Caco-2 (cell line): ENCODE measurements at places on chromosomes 16 and 17. TPM values are rescaled to one million over a fixed set of nuclear protein-coding genes. Genes with fewer than 3 reads are reported as not detected.

- no peak for DNase-seq
Observed at GRCh38 chr17:79221597-79221996, 147.0 kb downstream of the ENGASE start.

Gene MAF
- 3.6 and 4.2 TPM in 2 replicates for total RNA-seq

GRCh38 chr17:77127735-77128361, 12.9 kb upstream of the SEC14L1 start:
- no peak for DNase-seq

Gene TBC1D26
- total RNA-seq: not detected in 2 replicates

DNA sequence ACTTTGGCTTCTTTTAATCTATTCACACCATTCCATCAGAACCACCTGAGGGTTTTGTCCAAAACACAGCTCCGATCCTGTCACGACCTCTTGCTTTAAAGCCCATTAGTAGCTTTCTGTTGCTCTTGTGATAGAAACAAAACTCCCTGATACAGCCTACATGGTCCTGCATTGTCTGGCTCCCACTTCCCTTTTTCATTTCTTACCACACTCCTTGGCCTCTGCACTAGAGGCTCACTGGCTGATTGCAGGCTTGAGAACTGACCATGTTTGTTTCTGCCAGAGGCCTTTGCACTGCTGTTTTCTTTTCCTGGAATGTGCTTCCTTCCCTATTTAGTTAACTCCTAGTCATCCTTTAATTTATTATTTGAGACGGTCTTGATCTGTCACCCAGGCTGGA, 23.7 kb downstream of the IST1 start:
- DNase-seq: no peak

DNA sequence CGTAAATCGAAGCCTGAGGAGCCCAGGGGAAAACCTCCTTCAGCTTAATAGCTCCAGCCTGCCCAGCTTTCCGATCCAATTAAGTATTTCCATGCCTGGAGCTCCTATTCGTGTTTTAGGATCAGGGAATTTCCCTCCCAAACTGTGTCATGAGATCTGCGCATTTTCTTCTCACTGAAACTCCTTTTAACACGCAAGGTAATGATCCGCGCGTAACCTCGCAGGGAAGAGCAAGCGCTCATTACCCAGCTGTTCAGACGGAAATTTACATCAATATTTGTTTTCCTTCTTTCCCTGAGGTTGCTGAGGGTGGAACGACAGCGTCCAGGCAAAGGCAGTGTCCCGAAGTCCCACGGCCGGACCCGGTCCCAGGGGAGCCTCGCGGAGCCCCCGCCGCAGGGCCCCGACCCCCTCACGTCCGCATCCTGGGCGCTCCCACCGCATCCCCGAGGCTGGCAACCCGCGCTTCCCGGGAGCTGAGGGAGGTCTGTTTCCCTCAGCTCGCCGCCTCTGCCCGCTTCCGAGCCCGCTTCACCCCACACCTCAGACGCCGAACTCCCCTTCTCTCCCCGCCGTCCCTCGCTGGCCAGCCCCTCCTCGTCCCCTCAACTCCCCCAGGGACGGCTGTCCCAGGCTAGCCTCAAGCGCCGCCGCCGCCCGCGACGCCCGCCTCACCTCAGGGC, 415 bp downstream of the ABCA5 start:
- DNase-seq: no peak

Gene KRT24
- total RNA-seq: 0.16 TPM in 1 of 2 replicates, not detected in the other

- DNase-seq: peak; percentile 77
Observed at GRCh38 chr17:57424777-57425188, 168.5 kb downstream of the MSI2 start.

DNA sequence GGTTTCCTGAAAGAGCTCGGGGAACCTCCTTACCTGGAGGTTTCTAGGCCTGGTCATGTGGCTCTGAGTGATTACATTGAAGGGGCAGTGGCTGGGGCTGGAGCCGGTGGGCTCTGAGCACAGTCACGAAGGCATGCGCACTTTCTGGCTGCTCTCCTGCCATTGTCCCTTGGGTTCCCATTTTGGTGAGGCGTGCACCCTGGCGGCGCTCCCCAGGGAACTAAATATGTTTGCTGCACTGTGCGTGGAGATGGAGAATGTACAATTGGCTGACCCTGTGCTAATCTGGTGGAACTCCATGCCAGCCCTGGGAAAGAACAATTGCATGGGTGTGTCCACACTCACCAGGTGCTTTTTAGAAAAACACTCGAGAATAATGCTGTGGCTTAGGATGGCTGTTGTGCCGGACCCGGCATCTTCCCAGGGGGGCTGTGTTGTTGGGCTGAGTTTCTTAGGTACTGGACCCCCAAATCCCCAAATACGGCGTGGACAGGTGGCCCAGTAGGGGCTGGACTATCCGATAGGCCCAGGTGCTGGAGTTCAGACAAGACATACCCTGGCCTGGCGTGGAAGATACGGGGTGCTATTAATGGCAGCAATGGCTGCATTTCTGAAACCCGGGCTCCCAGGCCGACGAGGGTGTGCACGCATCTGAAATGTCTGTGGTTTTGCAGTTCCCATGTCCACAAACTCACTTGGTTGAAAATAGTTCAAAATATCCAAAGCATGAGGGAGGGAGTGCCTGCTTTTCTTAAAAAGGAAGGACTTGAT, 230.5 kb downstream of the SEC14L1 start:
- DNase-seq: no peak

DNA sequence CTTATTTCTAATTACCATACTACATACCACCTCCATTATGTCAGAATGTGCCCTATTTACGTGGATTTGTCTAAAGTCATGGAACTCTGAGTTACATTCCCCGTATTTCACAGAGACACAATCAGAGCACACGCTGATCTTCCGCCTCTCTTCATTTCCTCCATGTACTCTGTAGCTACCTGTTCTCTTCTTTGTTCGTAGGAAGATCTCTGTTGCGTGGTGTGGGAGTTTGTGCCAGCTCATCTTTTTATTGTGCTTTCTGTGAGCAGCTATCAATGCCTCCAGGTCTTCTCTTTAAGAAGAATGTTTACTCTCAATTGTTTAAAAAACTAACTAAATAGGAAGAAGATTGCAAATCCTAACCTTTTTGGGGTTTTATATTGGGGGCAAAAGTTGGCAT, 26.9 kb downstream of the NLRC5 start:
- DNase-seq: no peak

Gene KRT23
- total RNA-seq: 43.6 and 47.1 TPM in 2 replicates

Gene TAC4
- total RNA-seq: 10.8 and 17.1 TPM in 2 replicates

GRCh38 chr16:78522327-78522726, 422.9 kb downstream of the WWOX start:
- DNase-seq: no peak

- no peak for DNase-seq
Observed at GRCh38 chr17:29444589-29444988, 54.4 kb downstream of the TAOK1 start.

Gene STAC2
- total RNA-seq: 0.09 TPM in 1 of 2 replicates, not detected in the other

DNA sequence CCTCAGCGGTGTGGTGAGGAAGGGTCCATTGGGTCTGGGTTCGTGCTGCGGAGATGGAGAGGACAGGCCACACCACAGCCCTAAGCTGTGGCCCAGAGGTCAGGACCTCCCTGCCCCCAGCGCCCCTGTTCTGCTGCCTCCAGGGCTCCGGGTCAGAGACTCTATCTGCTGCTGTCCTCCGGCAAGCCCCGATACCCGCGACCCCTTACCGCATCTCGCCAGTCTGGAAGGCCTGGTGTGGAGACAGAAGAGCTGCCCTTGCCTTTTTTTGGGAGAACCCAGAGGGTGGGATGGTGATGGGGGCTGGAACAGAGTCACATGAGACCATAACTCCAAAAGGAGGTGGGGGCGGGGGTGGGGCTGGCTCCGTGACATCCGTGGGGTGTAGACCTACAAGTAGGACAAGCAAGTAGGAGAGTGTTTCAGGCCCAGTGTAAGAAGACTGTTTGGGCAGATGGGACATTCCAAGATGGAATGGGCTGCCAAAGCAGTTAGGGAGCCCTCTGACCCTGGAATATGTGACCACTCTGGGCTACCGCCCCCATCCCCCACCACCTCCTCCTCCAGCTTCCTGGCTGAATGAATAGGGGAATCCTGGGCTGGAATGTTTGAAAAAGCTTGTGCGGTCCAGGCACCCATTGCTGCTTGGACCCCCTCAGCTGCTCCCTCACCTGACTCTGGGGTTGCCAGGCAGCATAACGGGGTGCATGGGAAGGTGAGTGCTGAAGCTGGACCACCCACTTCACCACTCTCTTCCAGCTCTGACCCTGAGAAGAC, 1.4 kb downstream of the XYLT2 start:
- DNase-seq: peak; percentile 62

- DNase-seq: no peak
Observed at GRCh38 chr16:67207249-67208091, 8.5 kb downstream of the ELMO3 start.

DNA sequence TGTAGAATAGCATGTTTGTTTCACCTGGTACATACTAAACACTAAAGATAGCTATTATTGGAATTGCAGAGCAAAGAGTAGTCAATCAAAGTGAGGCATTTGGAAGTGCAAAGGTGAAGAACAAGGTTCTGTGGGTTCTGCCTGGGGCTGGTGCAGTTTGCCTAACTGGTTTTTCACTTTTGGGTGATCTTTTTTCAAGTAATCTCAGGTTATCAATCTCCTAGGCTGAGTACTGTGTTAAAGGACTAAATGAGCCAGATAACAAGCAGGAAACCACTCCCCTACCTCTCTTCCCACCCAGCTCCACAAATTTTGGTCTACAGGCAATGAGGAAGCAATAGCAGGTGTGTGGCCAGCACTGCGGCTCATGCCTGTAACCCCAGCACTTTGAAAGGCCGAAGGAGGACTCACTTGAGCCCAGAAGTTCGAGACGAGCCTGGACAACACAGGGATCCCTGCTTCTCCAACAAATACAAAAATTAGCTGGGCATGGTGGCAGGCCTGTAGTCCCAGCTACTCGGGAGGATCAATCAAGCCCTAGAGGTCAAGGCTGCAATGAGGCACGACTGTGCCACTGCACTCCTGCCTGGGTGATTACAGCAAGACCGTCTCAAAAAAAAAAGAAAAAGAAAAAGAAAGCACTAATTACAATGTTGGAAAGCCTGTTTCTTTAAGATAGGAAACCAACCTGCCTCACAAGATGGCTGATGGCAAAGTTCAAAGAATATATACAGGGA, 2.0 kb upstream of the NTAN1 start:
- DNase-seq: peak; percentile 67

GRCh38 chr16:31284926-31285325, 25.2 kb downstream of the ITGAM start:
- DNase-seq: no peak

- DNase-seq: no peak
Observed at GRCh38 chr17:43634591-43635125, 27.1 kb downstream of the MEOX1 start.
